ENCODE measurements at places on chromosomes 3 and 15. TPM values are rescaled to one million over a fixed set of nuclear protein-coding genes. Genes with fewer than 3 reads are reported as not detected.

GOLGA6D gene
- not detected for total RNA-seq

DNA sequence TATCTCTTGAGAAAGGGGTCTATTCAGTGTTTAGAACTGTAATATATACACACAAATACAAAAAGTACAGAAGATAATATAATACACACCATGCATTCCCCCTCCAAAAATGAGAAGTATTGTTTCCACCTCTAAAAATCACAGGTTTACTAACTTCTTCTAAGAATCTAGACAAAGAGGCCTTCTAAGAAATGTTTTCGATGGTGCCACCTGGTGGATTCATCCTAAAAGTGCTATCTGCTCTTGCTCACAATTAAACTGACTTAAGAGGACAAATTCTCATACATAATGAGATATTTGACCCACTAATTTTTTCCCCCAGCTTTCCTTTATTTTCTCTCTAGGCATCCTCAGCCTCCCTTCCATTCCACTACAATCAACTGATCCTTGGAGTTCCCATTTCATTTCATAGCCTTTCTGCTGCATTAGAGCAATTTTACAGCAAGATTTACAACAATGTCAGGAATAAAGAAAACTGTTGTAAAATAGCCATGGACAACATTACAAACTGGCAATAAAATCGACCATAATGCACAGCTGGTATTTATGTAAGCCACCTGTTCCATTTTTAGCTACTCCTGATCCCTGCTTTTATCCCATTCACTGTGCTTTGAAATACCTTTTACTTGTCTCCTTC lies 124.6 kb downstream of the ARRDC4 start:
- H3K27ac ChIP-seq, result no peak overlapping the region
- DNase-seq, result peak; percentile 79
- no peaks in the 10 kb centered on the region for H3K36me3 ChIP-seq
- no peaks in the 10 kb centered on the region for H3K4me1 ChIP-seq
- no peaks in the 10 kb centered on the region for H3K27me3 ChIP-seq

SCAANT1 gene
- total RNA-seq, result not detected

DNA sequence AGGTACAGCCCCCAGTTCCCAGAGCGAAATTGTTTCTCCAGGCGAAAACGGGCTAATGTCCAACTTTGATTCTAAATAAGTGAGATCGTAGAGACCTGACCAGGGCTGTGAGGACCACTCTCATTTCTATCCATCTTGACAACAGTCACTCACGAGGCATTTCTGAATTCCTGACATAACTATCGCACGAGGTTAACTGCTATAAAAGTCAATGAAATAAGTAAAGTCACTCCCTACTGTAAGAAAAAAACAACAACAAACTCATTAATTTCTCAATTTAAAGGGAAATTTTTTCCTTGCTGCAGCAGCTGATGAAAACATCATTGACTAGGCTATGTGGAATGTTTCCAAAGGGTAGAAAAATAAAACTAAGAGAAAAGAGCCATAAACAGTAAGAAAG lies 69.1 kb downstream of the GREM1 start:
- no peak overlapping the region for H3K4me3 ChIP-seq
- no peaks in the 10 kb centered on the region for H3K27me3 ChIP-seq

DNA sequence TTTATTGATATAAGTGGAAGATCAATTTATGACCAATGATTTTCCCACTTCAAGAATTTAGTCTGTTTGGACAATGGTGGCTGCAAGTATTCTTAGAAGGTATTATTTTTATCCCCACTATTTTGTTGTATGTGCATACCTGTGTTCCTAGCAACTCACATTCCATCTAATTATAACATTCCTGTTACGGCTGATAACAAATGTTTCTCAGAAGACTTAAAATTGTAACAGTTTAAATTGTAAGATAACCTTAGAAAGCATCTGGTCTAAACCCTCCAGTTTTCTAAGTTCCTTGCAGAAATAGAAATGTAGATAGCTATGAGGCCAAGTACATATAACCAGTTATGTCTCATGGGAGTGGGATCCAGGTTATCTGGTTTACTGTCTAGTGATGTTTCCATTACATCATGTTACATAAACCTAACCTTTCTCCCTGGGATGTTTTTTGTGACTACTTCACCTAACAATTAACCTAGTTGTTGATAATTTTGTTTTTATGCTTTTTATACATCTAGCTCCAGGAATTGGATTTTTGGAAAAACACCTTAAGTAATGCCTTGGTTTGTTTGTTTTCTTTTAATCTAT lies 11.1 kb upstream of the MFN1 start:
- no peak overlapping the region for H3K4me3 ChIP-seq
- no peak for DNase-seq
- H3K36me3 ChIP-seq, result peaks cover 50% of the 10 kb centered on the region
- H3K27me3 ChIP-seq, result no peaks in the 10 kb centered on the region
- H3K27ac ChIP-seq, result no peak overlapping the region
- H3K4me1 ChIP-seq, result no peaks in the 10 kb centered on the region

GRCh38 chr15:76861815-76862397 lies 43.2 kb downstream of the SCAPER start:
- no peaks in the 10 kb centered on the region for H3K4me1 ChIP-seq
- no peaks in the 10 kb centered on the region for H3K27me3 ChIP-seq
- DNase-seq, result no peak
- H3K27ac ChIP-seq, result no peak overlapping the region
- no peak overlapping the region for H3K4me3 ChIP-seq

DNA sequence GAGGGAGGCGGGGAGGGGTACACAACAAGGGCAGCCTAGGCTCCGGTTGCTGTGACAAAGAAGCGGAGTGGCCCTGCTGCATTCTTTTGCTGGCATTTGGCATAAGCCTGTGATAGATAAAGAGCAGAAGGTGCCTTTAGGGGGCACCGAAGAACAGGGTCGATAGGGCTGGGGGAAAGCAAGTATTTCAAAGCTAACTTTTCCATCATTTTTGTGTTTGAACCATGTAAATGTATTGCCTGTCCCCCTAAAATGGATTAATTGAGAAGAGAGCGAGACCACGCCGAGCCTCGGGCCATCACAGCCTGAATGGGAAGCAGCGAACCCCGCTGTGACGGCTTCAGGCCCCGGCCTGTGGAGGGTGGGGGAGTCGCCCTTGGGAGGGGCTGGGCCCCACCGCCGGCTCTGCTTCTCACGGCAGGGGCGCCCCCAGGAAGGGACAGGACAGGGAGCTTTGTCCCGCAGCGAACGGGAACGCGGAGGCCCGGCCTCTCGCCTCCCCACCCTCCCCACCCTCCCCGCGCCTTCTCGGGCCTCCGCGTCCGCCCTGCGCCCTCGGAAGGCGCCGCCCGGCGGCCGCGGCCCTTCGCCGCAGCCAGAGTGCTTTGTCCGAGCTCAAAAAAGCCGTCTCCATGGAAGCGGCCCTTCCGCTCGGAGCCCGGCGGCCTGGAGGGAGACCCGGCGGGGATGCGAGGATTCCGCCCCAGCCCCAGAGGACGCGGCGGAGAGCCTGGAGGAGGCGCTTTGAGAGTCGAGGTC lies 32.4 kb upstream of the ALDH1L1 start:
- H3K4me3 ChIP-seq, result no peak overlapping the region
- DNase-seq, result no peak
- H3K27me3 ChIP-seq, result no peaks in the 10 kb centered on the region
- no peaks in the 10 kb centered on the region for H3K36me3 ChIP-seq
- no peaks in the 10 kb centered on the region for H3K4me1 ChIP-seq

DNA sequence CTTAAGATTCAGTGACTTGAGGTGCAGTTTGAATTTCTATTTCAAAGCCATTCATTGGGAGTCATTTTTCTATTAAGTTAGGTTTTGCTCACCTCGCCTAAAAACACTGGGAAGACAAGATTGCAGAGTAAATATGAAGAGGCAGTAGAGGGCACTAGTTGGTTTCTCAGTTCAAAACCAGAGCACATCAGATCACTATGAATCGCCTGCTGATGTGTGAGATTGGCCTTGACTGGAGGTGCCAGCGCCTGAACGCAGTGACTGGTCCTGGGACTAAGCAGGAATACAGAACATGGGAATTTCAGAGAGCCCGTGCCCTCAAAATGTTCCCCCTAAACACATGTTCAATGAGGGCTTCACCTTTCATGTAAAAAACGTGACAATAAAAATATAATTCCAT lies 229.0 kb downstream of the ITPR1 start:
- no peaks in the 10 kb centered on the region for H3K36me3 ChIP-seq
- H3K27ac ChIP-seq, result no peak overlapping the region
- H3K27me3 ChIP-seq, result no peaks in the 10 kb centered on the region
- H3K4me3 ChIP-seq, result no peak overlapping the region

- no peak for DNase-seq
- H3K27me3 ChIP-seq, result no peaks in the 10 kb centered on the region
- H3K4me3 ChIP-seq, result no peak overlapping the region
- H3K36me3 ChIP-seq, result no peaks in the 10 kb centered on the region
- H3K4me1 ChIP-seq, result no peaks in the 10 kb centered on the region
These were observed 17.4 kb upstream of the STARD5 start for GRCh38 chr15:81341351-81341750.

DNA sequence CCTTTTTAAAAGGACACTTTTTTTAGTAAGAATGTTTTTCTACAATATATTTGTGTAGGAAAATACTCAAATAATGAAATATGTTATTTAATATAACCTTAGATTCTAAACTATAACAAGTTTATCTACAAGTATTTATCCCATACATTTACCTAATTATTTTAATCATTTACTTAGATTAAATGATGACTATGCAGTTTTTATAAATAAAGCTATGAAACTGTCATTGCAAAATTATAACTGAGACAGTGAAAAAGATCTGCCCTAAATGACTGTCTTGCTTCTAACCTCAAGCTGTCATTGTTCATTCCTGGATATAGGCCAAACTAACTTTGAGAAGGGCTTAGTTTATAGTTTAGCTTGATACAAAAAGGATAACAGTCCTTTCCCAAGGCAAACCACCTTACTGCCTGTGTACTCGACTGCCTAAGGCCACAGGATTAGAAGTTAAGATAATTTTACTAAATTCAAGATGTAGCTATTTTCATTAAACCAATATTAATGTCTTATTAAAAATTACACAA lies 84.1 kb downstream of the GLDN start:
- no peak overlapping the region for H3K27ac ChIP-seq
- H3K4me1 ChIP-seq, result no peaks in the 10 kb centered on the region
- H3K27me3 ChIP-seq, result no peaks in the 10 kb centered on the region
- H3K36me3 ChIP-seq, result no peaks in the 10 kb centered on the region

DNA sequence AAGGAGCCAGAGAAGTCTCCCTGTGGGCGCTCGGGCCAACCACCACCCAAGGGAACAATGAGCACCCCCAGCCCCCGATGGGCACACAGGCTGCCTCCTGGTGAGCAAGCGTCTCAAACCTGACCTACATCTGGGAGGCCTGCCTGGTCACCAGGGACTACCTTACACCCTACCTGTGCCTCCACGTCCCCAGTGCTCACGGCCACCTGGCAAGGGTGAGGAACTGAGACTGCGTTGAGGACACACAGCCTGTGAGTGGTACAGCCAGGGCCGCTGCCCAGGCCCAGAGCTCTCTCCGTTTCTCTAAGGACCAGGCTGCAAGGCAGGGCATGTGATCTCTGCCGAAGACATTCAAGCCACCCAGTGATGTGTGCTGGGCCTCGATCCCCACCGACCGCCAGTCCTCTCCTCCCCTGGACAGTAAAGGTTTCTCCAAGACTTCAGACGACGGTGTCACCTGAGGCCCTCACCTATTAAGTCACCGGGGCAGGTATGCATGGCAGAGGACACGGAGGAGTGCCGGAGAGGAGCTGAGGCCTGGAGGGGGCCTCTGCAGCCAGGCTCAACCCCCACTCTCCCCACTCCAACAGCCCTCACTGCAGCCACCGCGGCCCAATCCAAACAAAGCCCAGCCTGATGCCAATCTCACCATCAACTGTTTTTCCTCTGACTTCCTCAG lies 2.8 kb downstream of the GOLGA8A start:
- DNase-seq, result no peak
- H3K27ac ChIP-seq, result no peak overlapping the region
- H3K27me3 ChIP-seq, result no peaks in the 10 kb centered on the region
- H3K4me1 ChIP-seq, result no peaks in the 10 kb centered on the region
- H3K4me3 ChIP-seq, result no peak overlapping the region

RBM5 gene
- 179 TPM for total RNA-seq

DNA sequence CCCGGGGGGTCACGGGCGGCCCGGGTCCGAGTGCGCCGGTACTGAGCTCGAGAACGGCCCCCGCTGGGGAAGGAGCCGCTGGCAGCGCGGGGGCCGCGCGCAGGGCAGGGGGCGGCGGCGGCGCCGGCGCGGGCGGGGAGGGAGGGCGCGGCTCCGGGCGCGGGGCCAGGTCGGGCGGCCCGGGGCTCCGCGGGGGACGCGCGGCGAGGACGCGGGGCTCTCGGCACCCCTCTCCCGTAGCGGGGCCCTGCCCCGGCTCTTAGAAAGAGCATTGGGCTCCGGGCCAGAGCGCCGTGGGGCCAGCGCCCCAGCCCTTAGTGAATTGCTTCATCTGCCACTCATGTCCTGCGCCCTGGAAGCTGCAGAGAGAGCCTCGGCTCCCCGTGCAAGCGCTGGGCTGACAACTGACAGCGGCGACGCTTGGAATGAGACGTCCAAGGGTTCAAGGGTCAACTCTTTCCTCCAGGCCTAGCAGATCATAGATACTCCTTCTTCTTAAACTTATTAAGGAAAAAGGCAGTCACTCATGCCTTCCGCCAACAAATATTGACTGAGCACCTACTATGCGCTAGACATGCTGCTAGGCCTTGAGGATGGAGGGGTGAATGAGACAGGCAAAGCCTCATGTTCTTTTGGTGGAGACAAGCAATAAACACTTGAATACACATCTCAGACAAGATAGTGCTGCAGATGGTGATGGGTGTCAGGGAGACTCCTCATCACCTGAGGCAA lies 140.8 kb downstream of the SMAD6 start:
- H3K27ac ChIP-seq, result no peak overlapping the region
- H3K4me3 ChIP-seq, result no peak overlapping the region
- no peaks in the 10 kb centered on the region for H3K4me1 ChIP-seq
- no peaks in the 10 kb centered on the region for H3K36me3 ChIP-seq

DNA sequence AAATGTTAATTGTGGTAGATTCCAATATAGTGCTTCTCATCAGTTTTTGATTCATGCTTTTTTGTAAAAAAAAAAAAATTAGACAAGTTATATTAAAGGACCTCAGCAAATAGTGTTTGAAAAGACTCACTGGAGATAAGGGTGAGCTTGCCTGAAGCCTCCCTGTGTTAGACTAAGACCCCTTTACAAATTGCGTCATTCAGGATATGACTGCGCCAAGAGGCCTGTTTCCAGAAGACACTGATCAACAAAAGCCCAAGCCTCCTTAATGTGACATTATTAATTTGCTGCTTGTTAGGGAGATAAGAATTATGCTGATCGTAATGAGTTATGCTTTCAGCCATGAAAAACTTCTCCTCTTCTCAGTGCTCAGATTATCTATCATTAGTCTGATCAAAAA lies 13.0 kb upstream of the DNAJC13 start:
- H3K27me3 ChIP-seq, result no peaks in the 10 kb centered on the region
- no peak overlapping the region for H3K27ac ChIP-seq
- H3K4me3 ChIP-seq, result no peak overlapping the region
- no peak for DNase-seq
- H3K4me1 ChIP-seq, result peaks cover 26% of the 10 kb centered on the region
- H3K36me3 ChIP-seq, result no peaks in the 10 kb centered on the region

CLDN1 gene
- total RNA-seq, result not detected

DNA sequence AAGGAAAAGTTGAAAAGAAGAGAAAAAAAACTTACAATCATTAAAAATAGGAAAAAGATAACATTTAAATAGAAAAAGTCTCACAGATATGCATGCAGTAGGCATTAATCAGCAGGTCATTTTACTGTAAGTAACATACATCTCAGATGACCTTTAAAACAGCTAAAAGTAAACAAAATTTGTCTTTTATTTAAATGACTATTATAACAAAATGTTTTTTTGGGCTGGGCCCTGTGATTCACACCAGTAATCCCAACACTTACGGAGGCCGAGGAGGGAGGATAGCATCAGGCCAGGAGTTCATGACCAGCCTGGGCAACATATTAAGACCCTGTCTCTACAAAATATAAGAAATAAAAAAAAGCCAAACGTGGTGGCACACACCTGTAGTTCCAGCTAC lies 14.7 kb downstream of the IQGAP1 start:
- no peaks in the 10 kb centered on the region for H3K27me3 ChIP-seq
- no peak overlapping the region for H3K4me3 ChIP-seq
- no peak for DNase-seq
- H3K4me1 ChIP-seq, result peaks cover 34% of the 10 kb centered on the region
- no peak overlapping the region for H3K27ac ChIP-seq
- no peaks in the 10 kb centered on the region for H3K36me3 ChIP-seq
